ENCODE measurements at places on chromosomes 6 and 20.

DNA sequence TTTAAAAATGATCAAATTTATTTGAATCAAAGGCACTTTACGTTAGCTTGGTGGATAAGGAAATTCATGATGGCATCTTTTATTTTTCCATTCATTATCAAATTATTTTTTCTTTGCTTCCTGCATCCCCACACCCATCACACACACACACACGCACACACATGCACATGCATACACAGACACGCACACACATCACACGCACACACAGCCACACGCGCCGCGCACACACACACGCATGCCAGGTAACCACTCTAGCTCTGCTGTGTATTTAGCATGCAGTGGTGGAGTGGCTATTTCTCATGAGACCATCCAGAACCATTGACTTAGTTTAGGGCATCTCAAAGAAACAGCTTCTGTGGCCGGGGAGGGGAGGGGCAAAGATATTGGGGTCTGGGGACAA is 47.0 kb downstream of the GNAS start:
- no peak for DNase-seq

DNA sequence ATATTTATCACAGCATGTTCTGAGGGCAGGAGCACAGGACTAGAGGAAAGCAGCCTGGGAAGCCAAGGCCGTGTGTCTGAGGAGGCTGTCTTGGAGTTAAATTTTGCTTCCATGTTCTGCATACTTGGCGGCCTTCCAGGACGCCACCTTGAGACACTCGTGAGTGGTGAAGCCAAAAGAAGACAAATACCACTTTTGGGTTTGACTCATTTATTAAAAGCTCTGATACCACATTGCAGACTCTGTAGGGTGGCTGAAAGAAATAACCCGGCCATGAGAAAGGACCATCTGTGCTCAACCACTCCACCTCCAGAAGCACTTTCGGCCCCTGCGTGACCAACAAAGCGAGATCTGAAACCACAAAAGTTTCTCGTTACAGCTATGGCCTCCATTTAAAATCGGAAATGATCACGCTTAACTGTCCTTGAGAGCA is 120.0 kb downstream of the TMEM242 start:
- DNase-seq, result no peak

- DNase-seq, result no peak
These were observed 9.8 kb downstream of the MTG2 start for GRCh38 chr20:62192635-62193034.

DNA sequence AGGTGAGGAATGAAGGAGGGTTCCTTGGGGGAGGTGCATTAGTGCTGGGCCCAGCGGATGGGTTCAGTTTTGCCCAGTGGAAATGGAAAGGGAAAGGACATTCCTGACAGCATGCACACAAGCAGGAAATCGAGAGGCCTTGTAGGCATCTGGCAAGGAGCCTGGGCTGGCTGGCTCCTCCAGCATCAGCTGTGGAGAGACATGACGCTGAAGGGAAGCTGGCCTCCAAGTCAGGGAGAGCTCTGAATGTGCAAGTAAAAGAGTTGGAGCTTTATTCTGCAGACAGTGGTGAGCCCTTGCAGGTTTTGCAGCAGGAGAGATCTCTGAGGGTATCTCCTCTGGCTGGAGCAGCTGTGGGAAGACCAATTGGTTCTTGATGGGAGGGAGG is 154.3 kb downstream of the MRPL14 start:
- no peak for DNase-seq

DNA sequence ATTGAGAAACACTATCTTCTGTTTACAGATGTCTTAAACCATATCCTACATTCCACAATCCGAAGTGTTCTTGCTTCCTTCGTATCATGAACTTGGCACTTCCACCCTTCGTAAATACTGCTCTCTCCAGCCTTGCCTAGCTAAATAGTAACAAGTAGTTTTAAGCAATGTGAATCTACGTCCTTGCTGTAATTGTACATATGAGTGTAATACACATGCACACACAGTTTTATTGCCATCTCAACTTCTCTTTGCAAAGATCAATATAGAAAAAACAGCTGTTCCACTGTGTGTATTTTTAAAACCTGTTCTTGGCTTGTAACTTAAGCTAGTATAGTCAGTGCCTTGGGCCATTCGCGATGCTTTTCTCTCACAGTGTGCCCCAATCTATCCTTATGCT is 1524.7 kb downstream of the GRIK2 start:
- no peak for DNase-seq

GRCh38 chr6:5855787-5856470 is 150.8 kb downstream of the NRN1 start:
- DNase-seq, result no peak

All from activated CD4-positive, alpha-beta T cell treated with anti-CD3 and anti-CD28 coated beads for 48 hours (primary cell).